ENCODE measurements at places on chromosomes 16 and 17.

- DNase-seq, result no peak
These were observed at the start of gene BAIAP3 for GRCh38 chr16:1333149-1333812. TSS of gene BAIAP3 (plus strand) at chr16:1333645. CDS start at chr16:1338550, 4,905 bp downstream.

DNA sequence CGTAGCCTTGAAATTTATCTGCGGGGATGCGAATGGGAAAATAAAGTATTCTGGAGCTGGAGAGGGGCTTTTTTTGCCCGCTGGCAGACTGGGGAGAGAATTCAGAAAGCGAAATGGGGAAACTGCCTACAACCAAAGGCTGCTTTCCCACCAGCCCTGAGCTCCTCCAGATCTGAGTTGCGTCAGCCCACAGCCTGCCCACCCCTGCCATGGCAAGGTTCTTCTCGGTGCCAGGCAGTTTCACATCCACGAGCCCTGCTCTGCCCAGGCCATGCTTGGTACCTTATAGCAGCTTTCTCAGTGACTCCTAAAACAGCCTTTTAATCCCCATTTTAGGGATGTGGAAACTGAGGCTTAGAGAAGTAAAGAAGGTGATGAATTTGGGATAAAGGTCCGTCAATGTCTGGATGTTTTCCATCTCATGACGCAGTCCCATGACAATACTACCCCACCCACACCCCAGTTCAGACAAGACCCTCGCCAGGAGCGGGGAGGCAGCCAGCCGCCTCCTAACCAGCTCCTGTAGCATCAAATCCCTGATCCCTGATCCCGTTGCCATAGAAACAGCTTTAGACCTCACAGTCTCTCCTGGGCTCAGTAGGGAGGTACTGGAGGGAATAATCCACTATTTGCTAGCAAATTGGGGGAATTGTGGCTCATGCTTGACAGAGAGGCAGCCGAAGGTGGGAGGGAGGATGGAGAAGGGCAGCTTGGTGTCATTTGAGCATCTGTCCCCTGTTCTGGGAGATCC, 113.5 kb downstream of the MGAT5B start:
- no peak for DNase-seq

GRCh38 chr16:84613408-84614072, 4.3 kb downstream of the COTL1 start:
- DNase-seq, result no peak

DNA sequence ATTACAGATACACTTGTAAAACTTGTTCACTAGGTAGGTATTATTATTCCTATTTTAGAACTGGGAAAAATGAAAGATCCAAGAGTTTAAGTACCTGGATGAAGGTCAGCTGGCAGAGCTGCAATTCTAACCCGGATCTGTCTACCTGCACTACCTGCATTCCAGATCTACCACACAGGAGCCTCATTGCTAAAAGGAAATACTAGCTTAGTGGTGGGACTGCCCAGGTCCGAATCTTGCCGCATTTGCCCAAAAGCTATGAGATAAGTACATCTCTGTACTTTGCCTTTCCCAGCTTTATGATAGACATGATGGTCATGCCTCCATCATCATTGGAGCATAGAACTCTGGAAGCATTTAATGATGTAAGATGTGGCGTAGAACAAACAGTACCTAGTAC, 36.8 kb upstream of the TEKT3 start:
- DNase-seq, result no peak

DNA sequence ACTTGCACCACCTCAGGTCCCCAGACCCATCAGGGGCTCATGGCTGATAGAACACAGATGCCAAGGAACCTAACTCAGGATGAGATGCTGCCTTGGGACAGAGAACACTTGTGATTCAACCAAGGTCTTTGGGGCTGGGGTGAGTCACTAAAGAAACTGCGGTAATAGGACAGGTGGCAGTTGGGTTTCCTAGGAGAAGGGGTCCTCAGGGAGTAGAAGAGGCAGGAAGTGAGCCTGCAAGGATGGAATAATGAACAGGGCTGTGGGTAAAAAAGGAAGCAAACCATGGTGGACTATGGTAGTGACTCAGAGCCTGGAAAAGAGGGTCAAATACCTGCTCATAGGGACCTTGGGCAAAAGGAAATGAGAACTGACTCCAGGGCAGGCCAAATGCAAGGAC, 6.5 kb upstream of the PNPO start:
- DNase-seq, result no peak

All from MM.1S (cell line).